B cell (primary cell): ENCODE measurements at places on chromosomes 6 and 20. TPM values are rescaled to one million over a fixed set of nuclear protein-coding genes. Genes with fewer than 3 reads are reported as not detected.
A peak's percentile ranks its signal among the peaks of the same experiment; 100 is the strongest.

GRCh38 chr6:6591778-6592465, 3.4 kb downstream of the LY86 start:
- peak; percentile 84 for DNase-seq

GRCh38 chr6:170023620-170024521, 267.0 kb downstream of the DLL1 start:
- no peak for DNase-seq

- DNase-seq = no peak
These were observed 131.6 kb downstream of the ZMYND8 start for GRCh38 chr20:47224857-47225256.

DNA sequence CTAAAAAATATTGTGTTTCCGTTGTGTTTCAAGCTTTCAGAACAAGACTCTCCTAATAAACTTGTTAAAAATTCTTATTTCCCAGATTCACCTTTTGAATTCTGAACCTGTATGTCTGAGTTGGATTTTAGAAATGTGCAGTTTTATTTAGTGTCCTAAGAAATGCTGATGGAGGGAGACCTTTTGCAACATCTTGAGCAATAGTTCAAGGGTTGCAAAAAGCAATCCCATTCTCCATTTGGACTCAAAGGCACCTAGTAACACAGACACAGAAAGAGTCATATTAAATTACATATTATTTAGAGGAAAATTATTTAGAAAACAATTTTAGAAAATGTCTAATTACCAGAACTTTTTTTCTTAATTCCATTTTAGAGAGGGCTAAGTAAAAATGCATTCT, 448.5 kb downstream of the FRK start:
- no peak for DNase-seq

Gene ASIP
- not detected in 2 replicates for total RNA-seq

Gene DPPA5
- not detected in 2 replicates for total RNA-seq

Gene ARG1
- not detected in 2 replicates for total RNA-seq

GRCh38 chr6:158232316-158233213, 64.4 kb downstream of the GTF2H5 start:
- peak; percentile 71 for DNase-seq

GRCh38 chr20:9789131-9789530, 49.7 kb downstream of the PAK5 start:
- DNase-seq = no peak

- DNase-seq = no peak
These were observed 614.5 kb upstream of the FLRT3 start for GRCh38 chr20:14951707-14952418.

DNA sequence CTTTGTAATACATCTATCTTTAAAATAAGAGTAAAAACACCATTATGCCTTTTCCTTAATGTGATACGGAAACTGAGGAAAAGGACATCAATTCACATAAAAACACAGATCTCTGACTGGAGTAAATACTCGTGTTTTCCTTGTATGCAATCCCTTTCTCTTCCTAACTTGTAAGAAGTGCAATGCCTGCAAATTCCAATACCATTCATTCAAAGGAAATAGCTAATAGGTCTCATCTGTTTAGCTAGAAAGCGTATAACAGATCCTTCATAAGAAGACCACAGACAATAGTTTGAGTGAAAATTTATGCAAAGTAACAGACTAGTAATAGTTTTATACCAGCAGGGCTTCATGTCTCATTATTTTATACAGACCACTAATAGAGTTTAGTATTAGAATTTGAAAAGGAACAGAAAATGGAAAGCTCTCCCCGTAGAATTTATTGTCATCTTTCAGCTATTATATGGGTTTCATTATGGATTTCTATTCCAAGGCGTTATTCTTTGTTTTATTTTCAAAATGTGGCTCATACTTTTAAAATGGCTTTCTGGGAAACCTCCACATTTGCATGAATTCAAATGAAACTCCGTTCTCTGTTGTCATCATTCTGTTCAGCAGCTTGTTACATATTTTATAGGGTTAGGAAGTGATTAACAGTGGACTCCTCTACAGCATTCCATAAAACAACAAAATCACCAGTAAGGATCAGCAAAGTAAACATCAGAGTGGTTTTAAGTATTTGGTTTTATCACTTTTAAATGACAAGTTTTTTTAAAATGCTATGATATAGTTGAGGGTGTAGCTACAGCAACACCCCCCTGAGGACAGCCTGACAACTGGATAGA, 186.7 kb downstream of the BTBD9 start:
- no peak for DNase-seq

DNA sequence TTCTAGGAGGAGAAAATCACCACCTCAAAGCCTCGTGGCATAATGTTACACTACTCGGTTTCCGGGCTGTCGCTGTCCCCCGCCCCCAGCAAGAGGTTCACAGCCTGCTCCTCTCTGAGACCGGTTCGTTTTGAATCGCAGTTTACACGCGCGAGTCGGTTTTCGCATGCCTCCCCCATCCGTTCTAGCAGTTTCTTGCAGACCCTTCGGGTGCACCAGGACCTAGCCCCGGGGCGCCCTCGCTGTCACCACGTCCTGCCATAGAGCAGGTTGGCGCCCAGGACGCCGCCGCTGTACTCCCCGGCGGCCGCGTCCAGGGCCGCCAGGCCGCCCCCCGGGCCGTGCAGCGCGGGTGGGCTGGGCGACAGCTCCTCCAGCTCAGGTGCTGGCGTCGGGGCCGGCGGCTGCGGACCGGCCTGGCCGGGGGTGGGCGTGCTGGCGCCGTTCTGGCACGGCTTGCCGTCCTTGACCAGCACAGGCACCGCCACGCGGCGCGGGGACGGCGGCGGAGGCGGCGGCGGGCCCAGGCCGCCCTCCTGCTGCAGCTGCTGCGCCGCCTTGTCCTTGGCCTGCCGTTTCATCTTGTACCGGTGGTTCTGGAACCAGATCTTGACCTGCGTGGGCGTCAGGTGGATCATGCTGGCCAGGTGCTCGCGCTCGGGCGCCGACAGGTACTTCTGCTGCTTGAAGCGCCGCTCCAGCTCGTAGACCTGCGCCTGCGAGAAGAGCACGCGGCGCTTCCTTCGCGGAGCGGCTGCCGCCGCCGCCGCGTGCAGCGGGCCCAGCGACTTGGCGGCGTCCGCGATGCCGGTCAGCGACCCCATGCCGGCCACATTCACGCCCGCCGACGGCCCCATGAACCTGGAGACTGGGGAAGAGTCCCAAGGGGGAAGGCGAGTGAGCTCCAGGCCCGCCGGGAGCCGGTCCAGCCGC, 1.4 kb downstream of the NKX2-4 start:
- peak; percentile 65 for DNase-seq

- DNase-seq = no peak
These were observed 15.6 kb downstream of the ILRUN start for GRCh38 chr6:34680802-34681515.

Gene TOX2
- total RNA-seq = 4.1 and 6.3 TPM in 2 replicates

DNA sequence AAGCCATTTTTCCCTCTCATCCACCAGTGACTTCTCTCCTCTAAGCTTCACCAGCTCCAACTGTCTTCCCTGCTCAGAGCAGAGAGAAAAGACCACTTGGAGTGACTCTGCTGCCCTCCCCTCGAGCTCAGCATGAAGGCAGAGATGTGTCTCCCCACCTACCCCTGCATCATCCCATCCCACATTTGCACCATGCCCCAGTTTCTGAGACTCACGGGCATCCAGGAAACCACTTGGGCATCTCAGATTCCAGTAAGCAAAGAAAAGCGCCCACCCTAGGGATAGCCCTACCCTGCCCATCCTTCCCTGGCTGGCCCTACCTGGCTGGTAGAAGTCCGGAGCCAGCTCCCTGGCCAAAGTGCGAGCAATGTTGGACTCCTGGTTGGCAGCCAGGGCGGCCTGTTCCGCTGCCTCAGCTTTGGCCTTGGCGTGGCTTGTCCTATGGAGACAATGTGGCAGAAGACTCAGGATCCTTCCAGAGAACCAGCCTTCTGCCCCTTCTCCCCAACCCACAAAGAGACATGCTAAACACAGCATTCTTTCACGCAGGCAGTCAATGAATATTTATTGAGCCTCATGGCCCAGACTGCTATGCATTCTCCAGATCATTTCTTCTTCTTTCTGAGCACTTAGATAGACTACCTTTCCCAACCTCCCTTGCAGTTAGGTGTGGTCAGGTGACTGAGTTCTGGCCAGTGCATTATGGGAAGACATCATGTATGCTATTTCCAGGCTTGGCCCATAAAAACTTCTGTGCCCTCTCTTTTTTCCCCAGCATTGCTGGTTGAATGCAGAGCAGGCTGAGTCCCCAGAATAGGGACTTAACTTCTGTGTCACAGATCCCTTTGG, 68.6 kb downstream of the JPH2 start:
- DNase-seq = no peak

GRCh38 chr6:99294786-99295185, 54.7 kb downstream of the FAXC start:
- DNase-seq = no peak

GRCh38 chr6:139778688-139779087, 404.2 kb upstream of the CITED2 start:
- no peak for DNase-seq

DNA sequence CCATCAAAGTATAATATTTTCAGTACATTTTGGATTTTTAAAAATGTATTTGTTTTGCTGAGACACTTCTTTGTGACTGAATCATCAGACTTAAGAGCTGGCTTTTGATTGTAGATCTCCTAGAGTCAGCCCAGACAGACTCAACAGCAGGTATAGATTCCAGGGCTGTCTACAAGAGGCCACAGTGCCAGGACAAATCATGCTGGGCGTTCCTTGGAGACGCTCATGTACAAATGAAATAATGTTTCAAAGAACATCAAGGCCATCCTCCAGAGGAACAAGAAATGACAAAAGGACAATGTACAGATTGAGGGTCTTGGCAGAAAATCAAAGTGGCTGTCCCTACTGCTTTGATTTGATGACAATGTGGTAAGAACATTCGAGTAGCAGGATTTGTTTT, 369.3 kb downstream of the GRIK2 start:
- DNase-seq = no peak

GRCh38 chr6:34237316-34237721, 646 bp downstream of the HMGA1 start:
- no peak for DNase-seq

GRCh38 chr6:70282312-70282918, 20.5 kb downstream of the COL9A1 start:
- DNase-seq = no peak

Gene HSPA1L
- total RNA-seq = 2.0 and 2.4 TPM in 2 replicates

Gene DNAAF9
- 7.6 and 7.7 TPM in 2 replicates for total RNA-seq

DNA sequence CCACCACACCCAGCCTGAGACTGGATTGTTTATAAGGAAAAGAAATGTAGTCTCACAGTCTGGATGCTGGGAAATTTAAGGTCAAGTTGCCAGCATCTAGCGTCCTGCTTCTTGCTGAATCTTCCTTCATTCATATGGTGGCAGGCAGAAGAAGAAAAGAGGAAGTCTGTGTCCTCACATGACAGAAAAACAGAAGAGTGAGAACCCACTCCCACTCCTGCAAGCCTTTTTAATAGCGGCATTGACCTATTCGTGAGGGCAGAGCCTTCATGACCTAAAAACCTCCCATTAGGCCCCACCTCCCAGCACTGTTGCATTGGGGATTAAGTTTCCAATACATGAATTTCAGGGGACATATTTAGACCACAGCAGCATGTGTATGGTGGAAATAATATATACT, 160.8 kb upstream of the BMP2 start:
- DNase-seq = no peak

DNA sequence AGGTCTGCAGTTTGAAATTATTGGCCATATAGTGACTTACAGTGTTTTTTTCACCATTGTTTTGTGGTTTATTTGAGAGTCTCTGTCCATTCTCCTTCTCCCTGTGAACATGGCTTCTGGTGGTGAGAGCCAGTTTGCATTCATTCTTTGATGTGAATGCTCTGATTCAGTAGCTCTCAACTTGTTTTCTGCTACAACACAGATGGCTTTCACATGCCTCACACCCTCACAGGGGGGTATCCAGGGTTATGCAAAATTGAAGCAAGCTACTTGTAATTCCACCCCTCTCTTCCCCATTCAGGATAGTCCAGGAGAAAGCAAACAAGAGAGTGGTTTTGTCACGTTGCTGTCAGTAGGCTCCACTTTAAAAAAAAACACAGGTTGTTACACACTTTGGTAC, 55.6 kb downstream of the SLX4IP start:
- DNase-seq = no peak

Gene MCM8
- 13.7 and 13.8 TPM in 2 replicates for total RNA-seq

DNA sequence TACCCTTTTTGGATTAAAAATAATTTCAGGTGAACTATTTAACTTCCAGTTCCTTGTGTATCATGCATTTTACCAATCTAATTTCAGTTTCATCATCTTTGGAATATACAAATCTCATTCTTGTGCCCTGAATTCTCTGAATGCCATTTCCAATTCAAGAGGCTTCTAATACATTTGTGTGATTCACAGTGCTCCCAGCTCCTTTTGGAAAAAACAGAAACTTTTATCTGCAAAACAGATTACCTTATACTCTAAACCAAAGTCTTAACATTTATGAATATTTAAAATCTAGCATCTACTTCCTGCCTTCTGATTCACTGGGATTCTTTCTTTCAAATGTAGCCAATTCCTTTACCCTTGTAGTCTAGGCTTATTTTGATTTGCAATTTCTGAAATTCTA, 11.1 kb upstream of the PEX7 start:
- DNase-seq = no peak

- DNase-seq = no peak
These were observed 36.8 kb downstream of the GCNT2 start for GRCh38 chr6:10557913-10558312.

Gene LAMP5
- total RNA-seq = 0.15 and 0.17 TPM in 2 replicates

Gene SLC22A16
- total RNA-seq = not detected in 2 replicates

GRCh38 chr20:2867081-2867864, 6.0 kb upstream of the PTPRA start:
- DNase-seq = no peak

GRCh38 chr20:53917145-53918019, 153.0 kb downstream of the BCAS1 start:
- no peak for DNase-seq

Gene F13A1
- 2.0 and 2.2 TPM in 2 replicates for total RNA-seq

DNA sequence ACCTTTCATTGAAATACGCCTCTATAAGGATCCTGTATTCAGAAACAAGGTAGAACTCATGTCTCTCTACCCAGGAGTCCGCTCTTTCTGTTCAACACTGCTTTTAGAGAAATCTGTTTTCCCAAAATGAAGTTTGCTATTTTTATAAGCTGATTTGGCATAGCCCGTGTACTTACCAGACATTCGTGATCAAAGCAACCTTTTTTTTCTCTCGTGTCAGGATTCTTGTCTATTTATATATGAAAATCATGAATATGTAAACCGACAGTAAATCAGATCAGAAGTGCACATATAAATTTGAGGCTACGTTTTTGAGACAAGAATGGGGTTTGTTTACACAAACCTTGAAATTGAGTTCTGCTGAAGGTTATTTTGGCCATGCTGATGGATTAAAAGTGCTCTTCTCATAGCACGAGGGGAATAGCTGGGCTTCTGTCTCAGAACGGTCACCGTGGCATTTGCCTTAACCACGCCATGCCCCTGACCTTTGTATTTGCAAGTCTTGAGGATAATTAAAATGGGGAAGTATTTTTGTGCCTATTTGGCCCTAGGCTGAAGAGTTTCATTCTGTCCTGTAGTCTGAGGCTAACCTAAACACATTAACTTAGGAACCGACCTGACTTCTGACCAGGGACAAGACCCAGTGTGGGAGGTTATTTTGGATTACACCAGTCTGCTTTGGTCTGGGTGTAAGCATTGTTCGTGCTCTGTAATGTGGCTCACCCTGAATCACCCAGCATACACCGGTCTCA, 118.6 kb downstream of the MAP3K4 start:
- DNase-seq = no peak
